Endothelial cell of coronary artery (primary cell): ENCODE measurements at places on chromosomes 12 and 14. TPM values are rescaled to one million over a fixed set of nuclear protein-coding genes. Genes with fewer than 3 reads are reported as not detected.

The RNF212B gene
- not detected in 2 replicates for total RNA-seq

The MYF6 gene
- not detected in 2 replicates for total RNA-seq

The CLEC7A gene
- total RNA-seq: 0.09 and 0.18 TPM in 2 replicates

The SERPINA1 gene
- total RNA-seq: not detected in 2 replicates

The PCED1B gene
- 0.45 and 0.66 TPM in 2 replicates for total RNA-seq

The DCN gene
- 0.36 and 21.3 TPM in 2 replicates for total RNA-seq

The RNASE3 gene
- total RNA-seq: not detected in 2 replicates

The CYP27B1 gene
- 0.38 and 0.54 TPM in 2 replicates for total RNA-seq

The REC8 gene
- total RNA-seq: 1.3 and 4.2 TPM in 2 replicates

The LALBA gene
- not detected in 2 replicates for total RNA-seq

The P2RX2 gene
- not detected in 2 replicates for total RNA-seq

The SERPINA9 gene
- total RNA-seq: 0.09 TPM in 1 of 2 replicates, not detected in the other

The IFNG-AS1 gene
- not detected in 2 replicates for total RNA-seq

The ASB2 gene
- 0.18 TPM in 1 of 2 replicates, not detected in the other for total RNA-seq

The MGAT4C gene
- under 0.01 TPM in 1 of 2 replicates, not detected in the other for total RNA-seq

The DDX47 gene
- 59.3 and 75.1 TPM in 2 replicates for total RNA-seq

The DPPA3 gene
- not detected in 2 replicates for total RNA-seq

The HOXC5 gene
- total RNA-seq: not detected in 2 replicates

The BCL2L14 gene
- total RNA-seq: not detected in 2 replicates

The SIX1 gene
- total RNA-seq: 0.27 and 0.28 TPM in 2 replicates

The TSHR gene
- not detected in 2 replicates for total RNA-seq

The FOXN4 gene
- not detected in 2 replicates for total RNA-seq

The ENDOU gene
- total RNA-seq: 0.09 TPM in 1 of 2 replicates, not detected in the other

The KRT75 gene
- not detected in 2 replicates for total RNA-seq

The OASL gene
- 0.19 and 0.36 TPM in 2 replicates for total RNA-seq

The DDX51 gene
- 8.9 and 11.6 TPM in 2 replicates for total RNA-seq

The KRT83 gene
- not detected in 2 replicates for total RNA-seq

The MTHFD1 gene
- total RNA-seq: 46.1 and 58.2 TPM in 2 replicates

The TEX52 gene
- not detected in 2 replicates for total RNA-seq

The NRL gene
- total RNA-seq: 0.19 and 0.45 TPM in 2 replicates

The TAS2R8 gene
- 0.09 TPM in 1 of 2 replicates, not detected in the other for total RNA-seq

The LGMN gene
- 55.9 and 91.0 TPM in 2 replicates for total RNA-seq

The CCDC60 gene
- not detected in 2 replicates for total RNA-seq

The NKX2-1 gene
- total RNA-seq: not detected in 2 replicates

The NGB gene
- total RNA-seq: not detected in 2 replicates

The GALNT4 gene
- total RNA-seq: 19.0 and 22.5 TPM in 2 replicates

The DHRS1 gene
- 6.6 and 7.3 TPM in 2 replicates for total RNA-seq

The NTS gene
- not detected in 2 replicates for total RNA-seq

The E2F7 gene
- total RNA-seq: 7.8 and 9.8 TPM in 2 replicates

The DDX11 gene
- 12.9 and 17.8 TPM in 2 replicates for total RNA-seq

The MANSC4 gene
- not detected in 2 replicates for total RNA-seq

The GDF3 gene
- 0.18 TPM in 1 of 2 replicates, not detected in the other for total RNA-seq

The BTBD6 gene
- 50.4 and 52.6 TPM in 2 replicates for total RNA-seq

The KRT6A gene
- total RNA-seq: 0.27 and 0.56 TPM in 2 replicates

The TBC1D30 gene
- total RNA-seq: 10.1 and 13.6 TPM in 2 replicates

The SCN8A gene
- 5.7 and 16.6 TPM in 2 replicates for total RNA-seq

The MAGOHB gene
- total RNA-seq: 24.9 and 27.3 TPM in 2 replicates

The SVOP gene
- total RNA-seq: not detected in 2 replicates

The SRRM4 gene
- not detected in 2 replicates for total RNA-seq

The LRP1-AS gene
- not detected in 2 replicates for total RNA-seq

The INHBC gene
- total RNA-seq: not detected in 2 replicates

The GPR137C gene
- 0.45 and 0.94 TPM in 2 replicates for total RNA-seq

The ZNF84 gene
- total RNA-seq: 22.8 and 26.4 TPM in 2 replicates

The KCTD10 gene
- 86.9 and 89.2 TPM in 2 replicates for total RNA-seq

The KRT6C gene
- total RNA-seq: not detected in 2 replicates

The FIGNL2 gene
- 0.18 and 0.19 TPM in 2 replicates for total RNA-seq

The SALL2 gene
- 0.45 and 1.5 TPM in 2 replicates for total RNA-seq
